Activated T-cell treated with anti-CD3 and anti-CD28 coated beads for 48 hours (primary cell): ENCODE measurements at places on chromosomes 3 and 15.

- DNase-seq: no peak
These were observed 49.3 kb downstream of the UACA start for GRCh38 chr15:70714015-70714414.

DNA sequence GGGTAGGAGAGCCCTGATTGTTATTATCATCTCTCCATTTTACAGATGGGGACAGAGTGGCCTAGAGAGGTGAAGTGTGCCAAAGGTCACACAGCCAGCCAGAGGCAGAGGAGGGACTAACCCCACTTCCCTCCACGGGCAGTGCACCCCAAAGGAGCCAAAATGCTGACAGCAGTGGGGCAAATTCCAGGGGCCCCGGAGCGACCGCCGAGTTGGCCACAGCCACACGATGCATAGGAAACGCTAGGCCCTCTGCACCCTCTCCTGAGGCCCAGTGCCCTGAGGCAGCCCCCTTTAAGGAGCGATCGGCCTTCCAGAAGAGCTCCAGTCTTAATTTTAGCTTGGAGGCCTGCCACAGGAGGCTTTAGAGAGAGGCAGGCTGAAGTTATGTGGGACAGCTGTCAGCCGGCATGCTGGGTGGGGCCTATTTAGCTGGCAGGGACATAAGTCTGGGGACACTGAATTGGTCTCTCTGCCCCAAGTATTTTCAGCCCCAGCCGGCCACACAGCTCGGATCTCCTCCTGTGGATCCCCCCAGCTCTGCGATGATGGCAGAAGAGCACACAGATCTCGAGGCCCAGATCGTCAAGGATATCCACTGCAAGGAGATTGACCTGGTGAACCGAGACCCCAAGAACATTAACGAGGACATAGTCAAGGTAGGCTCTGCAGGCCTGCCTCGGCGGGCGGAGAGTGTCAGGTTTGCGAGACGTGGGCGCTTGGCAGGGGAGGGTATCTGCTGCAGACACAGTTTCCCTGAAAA is at the start of gene CAV3:
TSS of gene CAV3 (plus strand) at position 471 of the 763 bp plus-strand sequence. CDS start at position 546, 75 bp downstream.
- DNase-seq: no peak

- no peak for DNase-seq
These were observed 20.9 kb downstream of the ASB7 start for GRCh38 chr15:100623301-100623700.

DNA sequence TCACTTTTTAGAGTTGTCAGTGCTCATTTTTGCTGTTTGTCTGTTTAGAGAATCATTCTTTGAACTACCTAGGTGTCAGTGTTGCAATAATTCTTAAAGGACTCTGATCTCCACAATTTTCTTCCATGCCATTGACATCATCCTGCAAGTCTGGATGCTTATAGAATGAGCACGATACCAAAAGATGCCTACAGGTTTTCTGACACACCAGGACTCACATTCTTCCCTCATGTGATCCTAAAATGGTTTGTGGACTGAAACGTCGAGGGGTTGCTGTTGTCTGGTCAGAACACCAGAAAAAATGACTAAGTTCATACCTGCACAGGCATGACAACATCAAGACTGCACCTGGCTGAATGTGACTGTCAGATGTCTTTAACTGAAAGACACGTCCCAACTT is 95.9 kb downstream of the SEMA5B start:
- DNase-seq: no peak

DNA sequence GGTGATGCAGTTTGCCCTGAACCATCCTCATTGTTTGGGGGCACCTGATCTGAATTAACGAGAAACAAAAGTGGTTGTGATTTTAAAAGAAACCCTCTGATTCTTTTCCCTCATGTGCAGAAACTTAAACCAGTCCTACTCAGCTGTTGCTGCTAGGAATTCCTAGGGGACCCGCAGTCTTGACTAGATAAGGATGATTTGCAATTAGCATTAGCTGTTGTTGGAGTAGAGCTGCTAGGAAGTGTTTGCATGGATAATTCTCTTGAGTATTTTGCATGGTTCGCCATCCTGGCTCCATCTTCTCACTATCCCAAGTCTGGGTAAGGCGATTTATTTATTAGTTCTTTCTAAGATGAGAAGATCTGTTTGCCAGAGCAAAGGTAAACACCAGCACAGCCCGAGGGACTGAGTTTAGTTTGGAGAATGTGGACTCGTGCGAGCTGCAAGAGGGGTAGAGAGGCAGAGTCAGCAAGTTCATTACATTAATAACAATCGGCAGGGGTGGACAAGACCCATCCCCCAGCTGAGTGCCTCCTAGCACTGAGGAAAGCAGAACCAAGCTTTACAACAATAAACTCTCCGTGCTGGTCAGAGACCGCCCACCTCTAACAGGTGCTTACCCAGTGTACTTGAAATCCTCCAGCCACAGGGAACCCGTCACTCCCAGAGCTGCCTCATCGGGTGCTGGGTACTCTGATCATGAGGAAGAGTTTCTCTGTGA is 4.1 kb downstream of the FGD5 start:
- DNase-seq: no peak

DNA sequence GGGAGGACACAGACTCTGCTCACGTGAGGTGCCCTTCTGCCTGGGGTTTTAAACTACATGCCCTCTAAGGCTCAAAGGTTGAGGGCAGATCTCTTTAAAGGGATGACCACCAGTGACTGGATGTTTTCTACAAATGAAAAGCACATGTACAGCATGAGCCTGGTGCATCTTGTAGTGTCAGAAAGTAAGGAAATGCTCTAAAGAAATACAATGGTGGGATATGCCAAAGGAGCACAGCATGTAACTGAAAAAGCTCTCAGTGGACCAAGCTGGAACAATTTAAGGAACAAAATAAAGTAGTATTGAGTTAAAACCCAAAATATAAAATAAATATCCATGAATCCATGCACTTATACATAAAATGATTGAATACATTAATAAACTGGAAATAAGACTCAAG is 78.3 kb upstream of the SEMA6D start:
- no peak for DNase-seq
